ENCODE measurements at places on chromosomes 1 and 21.

DNA sequence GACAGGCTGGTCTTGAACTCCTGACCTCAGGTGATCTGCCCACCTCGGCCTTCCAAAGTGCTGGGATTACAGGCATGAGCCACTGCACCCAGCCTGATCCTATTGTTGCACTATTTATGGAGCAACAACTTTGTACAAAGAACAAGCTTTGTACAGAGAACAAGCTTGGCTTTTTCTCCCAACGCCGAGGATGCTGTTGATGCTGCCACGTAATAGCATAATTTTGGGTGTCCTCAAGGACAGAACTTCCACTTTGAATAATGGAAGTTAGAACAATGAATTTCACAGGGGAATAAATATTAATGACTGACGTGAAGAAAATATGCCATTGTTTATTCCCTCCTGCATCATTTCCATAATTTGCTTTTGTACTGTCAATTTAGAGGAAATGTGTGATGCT lies 12.8 kb upstream of the RBP7 start:
- DNase-seq = no peak

DNA sequence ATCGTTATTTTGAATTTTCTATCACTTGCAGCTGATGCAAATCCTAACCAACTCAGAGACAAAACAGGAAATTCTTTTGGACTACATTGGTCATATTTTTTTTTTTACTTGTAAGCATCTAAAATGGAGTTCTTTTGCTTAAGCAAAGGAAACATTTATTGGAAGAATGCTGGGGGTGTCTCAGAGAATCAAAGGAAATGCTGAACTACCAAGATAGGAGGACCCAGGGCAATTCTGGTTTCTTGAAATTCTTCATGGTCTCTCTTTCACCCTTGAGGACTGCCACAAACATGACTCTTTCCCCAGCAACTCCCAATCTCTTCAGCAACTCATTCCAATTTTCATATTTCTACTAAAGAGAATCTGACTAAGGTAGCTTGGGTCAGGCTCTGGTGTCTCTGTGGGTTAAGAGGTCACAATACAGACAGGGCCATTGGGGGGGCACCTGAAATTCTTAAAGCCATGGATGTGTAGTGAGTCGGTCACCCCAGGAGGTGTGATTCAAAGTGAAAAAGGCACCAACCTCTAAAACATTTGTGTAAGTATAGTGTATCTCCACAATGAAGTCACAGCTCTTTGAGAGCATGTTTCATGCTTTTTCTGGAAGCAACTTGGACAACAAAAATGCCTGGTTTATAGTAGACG lies 171.1 kb upstream of the FGGY start:
- DNase-seq = no peak

DNA sequence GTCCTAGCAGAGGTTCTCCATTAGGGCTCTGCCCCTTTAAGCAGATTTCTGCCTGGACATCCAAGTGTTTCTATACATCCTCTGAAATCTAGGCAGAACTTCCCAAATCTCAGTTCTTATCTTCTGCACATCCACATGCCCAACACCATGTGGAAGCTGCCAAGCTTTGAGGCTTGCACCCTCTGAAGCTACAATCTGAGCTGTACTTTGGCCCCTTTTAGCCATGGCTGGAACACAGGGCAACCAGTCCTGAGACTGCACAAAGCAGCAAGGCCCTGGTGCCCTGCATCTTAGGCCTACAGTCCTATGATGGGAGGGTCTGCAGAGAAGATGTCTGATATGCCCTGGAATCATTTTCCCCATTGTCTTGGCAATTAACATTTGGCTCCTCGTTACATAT lies 8.0 kb downstream of the HAO2 start:
- no peak for DNase-seq

GRCh38 chr21:42567214-42567555 lies 53.5 kb downstream of the SLC37A1 start:
- DNase-seq = no peak

GRCh38 chr1:3174487-3175247 lies 105.7 kb downstream of the PRDM16 start:
- DNase-seq = no peak

DNA sequence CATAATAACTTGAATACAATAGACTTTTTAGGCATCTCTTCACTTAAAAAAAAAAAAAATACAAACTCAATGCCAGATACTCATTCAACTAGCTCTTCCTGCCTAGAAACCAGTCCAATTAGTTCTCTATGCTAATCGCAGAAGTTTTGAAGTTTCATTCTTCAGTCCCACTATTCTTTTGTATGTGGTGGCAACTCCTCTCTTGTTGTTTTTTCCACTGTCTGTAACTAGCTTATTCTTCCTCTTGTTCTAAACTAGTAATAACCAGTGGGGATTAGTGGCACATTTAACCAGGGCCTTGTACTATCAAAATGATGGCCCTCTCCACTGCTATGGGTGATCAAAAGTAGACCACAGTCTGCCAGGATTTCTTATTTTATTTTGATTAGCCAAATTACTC lies 52.5 kb downstream of the SELENOF start:
- no peak for DNase-seq

GRCh38 chr1:204728456-204728855 lies 42.9 kb upstream of the LRRN2 start:
- no peak for DNase-seq

DNA sequence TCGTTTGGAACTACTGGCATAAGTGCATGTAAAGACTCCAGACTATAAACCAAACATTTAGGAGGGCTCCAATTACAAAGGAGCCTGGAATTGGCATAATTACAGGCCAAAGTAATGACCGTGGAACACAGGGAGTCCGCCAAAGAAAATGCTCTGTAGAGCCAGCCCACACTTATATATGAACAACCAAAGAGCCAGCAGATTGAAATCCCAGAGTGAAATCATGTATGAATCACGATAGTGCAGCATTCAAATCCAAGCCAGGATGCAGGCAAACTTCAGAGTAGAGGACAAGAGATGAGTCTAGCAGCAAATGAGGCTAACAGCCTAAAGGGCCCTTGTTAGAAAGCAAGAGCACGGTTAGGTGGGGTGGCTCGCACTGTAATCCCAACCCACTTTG lies 13.1 kb downstream of the VPS26C start:
- DNase-seq = no peak

DNA sequence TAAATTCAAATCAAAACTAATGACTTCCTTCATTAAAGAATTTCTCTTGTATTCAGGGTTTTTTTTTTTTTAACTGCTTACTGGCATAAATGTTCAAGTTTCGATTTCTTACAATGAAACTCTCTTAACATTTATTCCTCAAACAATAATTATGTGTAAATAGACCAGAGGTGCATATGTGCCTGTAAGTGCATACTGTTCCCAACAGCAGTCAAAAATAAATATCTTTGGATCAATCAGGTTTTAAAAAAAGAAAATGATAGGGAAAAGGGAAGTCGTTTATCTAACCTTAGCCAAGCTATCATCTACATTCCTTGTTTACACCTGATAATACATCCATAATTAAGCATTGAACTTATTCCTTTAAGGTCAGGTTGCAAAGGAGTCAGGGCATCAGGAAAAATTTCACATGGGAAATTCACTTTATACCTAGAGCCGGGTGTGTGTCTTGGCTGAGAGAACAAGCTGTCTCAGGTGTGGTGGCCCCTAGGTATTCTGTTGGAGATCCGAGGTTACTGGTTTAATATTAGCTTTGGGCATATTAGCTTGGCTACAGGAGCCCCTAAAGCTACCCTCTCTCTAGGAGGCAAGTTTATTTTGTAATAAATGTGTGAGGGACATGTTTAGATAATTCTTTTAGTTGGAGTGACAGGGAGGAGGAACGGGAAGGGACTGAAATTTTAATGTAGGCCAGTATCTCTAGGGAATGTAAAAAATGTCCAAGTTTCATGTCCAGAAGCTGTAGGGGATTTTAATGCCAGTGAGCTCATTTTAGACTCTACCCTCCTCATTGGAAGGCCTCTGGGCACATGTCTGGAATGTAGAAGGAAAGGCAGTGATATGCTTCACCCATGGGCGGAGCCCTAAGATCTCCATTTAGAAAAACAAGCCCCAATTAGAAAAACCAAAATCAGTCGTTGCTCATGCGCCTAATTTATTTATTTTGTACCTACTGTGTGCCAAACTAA lies 327.9 kb upstream of the PROX1 start:
- DNase-seq = no peak

Data from stimulated activated CD4-positive, alpha-beta T cell treated with anti-CD3 and anti-CD28 coated beads, Interleukin-12 subunit alpha, Interleukin-12 subunit beta, amount 100 ng/mL, for 48 hours (primary cell).